Hepatic stellate cell (primary cell): ENCODE measurements at places on chromosomes 4 and X.

- no peak for DNase-seq
Observed at GRCh38 chr4:3406021-3406420, 35.7 kb upstream of the HGFAC start.

GRCh38 chr4:175277816-175278215, 359.7 kb downstream of the ADAM29 start:
- no peak for DNase-seq

GRCh38 chr4:159655547-159655946, 552.7 kb downstream of the RAPGEF2 start:
- no peak for DNase-seq

GRCh38 chrX:40394302-40394701, 186.5 kb upstream of the ATP6AP2 start:
- no peak for DNase-seq

DNA sequence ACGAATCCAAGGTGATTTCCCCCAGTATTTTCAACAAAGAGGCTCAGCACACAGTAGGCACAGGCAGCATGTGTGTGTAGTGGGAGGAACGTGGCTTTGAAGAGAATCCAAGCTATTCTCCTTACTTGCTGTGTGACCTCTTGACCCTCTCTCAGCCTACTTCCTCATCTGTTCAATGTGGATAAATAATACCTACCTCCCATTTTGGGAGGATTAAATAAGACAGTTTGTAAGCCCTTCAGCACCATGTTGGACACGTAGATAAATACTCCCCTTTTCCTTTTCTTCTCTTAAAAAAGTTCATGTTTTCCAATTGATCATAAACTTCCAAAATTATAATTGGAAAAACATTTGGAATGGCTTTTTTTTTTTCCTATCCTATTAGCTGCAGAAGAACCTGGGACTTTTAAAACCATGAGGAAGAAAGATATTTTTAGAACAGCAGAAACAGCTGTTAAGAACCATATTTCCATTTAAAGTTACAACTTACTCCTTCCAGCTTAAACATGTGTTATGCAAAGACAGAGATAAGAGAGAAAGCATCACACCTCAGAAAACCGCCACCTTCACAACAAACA, 56.1 kb upstream of the TMEM131L start:
- no peak for DNase-seq

- no peak for DNase-seq
Observed at GRCh38 chrX:150365990-150366911, 3.1 kb downstream of the MAMLD1 start.

- DNase-seq: no peak
Observed at GRCh38 chrX:150664290-150664689, 28.9 kb upstream of the MTMR1 start.

- no peak for DNase-seq
Observed at GRCh38 chr4:98345838-98346237, 84.7 kb downstream of the RAP1GDS1 start.

GRCh38 chr4:168380290-168380689, 61.7 kb upstream of the DDX60 start:
- no peak for DNase-seq

- no peak for DNase-seq
Observed at GRCh38 chr4:72451349-72451748, 117.7 kb downstream of the ADAMTS3 start.

DNA sequence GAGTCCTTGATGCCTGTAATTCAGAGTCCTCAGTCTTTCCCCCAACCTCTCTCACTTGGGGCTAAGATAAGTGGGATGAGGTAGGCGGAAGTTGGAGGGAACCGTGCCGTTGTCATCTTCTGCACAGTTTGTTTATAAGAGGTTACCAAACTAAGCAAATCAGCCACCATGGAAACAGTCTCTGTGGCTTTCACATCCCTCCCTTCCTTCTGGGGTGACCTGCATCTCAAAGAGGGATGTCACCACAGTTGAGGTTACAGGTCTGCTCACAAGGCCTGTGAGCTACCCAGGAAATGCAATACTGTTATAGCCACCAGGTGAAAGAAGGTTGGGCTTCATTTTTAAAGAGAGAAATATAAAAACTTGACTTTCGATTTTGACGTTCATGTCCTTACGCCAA, 26.3 kb downstream of the RTL5 start:
- DNase-seq: no peak

DNA sequence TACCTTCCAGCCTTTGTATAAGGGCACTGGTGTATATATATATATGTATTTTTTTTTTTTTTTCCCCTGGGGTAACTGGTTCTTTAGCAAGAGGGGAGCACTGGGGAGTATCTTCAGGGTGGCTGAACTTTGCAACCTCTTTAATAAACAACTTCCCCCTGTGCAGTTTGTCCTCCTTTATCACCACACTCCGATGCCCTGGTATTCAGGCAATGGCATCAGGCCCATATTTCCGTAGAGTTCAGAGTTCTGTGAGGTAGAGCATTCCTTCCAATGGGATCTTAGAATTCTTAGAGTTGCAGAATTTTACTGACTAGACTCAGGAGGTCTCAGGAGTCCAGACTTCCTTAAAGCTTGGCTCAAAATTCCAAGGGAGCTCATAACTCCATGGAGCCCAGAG, 24.6 kb downstream of the NYX start:
- no peak for DNase-seq

DNA sequence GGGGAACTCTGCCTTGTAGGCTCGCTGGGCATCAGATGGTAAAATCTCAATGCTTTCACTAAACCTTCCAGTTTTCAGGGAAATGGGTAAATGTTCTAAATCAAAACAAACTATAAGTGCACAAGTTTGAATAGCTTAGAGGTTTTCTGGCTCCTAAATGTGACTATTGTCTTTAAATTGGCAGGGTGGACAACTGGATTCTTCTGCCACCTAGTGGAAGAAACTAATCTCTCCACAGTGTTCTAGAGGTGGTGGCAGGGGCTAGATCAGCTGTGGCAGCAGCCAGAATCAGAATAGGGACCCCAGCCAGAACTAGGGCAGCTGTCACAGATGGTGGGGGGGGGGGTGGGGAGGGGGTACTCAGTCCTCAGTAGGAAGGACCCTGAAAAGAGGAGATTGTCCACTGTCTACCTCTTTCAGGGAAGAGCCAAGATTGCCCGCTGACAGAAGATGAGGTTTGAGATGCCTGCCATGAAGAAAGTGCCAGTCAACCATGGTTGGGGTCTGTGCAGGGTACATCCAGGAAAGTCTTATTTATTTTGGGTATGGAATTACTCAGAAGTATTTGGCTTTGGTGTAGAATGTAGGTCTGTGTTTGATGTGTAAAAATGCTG, 201.4 kb downstream of the CCNG2 start:
- peak; percentile 29 for DNase-seq

- no peak for DNase-seq
Observed at GRCh38 chr4:13266687-13267086, 217.5 kb downstream of the RAB28 start.
